T-helper 2 cell (primary cell): ENCODE measurements at places on chromosomes 16 and 17.

DNA sequence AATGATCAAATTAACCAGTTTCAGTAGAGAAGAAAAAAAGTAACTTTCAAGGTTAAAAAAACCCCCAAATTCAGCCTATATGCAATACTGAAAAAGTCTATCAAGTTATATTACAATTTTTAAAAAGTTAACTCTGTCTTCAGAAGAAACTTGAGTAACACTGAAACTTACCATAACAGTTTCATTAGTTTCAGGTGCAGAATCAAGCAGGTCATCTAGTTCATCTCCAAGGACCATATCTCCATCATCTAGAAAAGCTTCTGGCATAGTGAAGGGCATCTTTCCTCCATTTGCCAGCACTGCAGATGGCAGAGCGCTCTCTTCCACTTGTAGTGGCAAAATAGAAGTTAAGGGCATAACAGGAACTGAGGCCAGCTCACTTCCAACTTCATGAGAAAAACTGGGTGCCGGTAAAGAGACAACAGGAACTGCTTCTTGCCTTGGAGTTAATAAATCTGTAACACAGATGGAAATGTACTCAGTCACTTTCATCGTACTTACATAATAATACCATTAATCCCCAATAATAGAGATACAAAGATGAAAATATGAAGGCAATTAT is 22.9 kb downstream of the ZC3H7A start:
- no peak for DNase-seq

DNA sequence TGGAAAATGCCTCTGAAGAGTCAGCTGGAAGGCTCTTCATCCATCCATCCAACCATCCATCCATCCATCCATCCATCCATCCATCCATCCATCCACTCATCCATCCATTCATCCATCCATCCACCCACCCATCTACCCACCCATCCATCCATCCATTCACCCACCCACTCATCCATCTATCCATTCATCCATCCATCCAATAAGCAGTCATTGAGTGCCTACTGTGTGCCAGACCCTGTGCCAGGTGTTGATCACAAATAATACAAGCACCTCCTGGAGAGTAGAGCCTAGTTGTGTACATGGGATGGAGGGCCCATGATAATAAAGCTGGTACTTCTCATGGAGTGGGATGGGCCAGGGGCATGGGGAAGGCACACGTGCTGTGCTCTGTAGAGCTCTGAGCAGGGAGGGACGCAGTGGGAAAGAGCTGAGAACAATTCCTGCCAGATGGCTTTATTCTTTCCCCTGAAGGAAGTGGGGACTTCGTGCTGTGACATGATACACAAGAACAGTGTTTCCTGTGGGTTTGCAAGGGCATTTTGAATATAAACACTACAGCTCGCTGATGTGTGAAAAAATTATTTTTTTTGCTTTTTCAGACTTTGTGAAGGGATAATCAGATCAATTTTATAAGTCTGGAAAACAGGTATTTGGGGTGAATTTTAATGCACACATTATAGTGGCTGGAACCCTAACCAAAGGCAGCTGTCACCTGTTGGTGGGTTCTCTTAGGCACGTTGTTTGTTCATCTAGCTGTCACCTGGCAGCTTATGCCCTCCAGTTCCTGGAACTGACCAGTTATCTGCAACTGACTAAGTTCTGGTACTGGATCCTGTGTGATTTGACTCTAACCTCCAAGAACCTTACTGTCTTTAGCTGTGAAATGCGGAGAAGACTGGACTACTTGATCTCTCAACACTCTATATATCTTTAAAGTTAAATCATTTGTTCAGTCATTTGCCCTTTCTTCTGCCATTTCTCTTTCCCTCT is 61.3 kb downstream of the PRKCB start:
- DNase-seq = no peak

DNA sequence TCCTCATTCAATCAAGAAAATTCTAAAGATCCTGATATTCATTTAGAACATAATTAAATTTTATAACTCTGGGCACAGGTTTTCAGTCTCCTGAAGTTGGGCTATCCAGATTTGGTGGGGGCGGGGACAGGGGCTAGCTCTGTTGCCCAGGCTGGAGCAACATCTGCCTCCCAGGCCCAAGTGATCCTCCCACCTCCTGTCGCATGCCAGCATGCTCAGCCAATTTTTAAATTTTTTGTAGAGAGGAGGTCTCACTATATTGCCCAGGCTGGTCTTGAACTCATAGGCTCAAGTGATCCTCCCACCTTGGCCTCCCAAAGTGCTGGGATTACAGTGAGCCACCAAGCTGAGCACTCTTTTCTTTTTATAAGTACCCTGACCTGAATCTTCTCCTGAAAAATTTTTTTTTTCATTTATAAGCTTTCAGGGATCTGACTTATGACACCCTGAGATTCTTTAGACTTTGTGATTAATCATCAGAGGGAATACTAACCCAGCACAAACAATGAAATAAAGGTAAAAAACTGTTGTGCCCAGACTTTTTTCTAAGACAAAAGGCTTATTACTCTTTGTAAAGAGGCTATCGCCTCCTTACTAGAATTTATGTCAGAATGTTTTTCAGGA is 62.6 kb downstream of the TUBD1 start:
- DNase-seq = no peak

GRCh38 chr16:89198417-89199240 is 1.7 kb downstream of the SLC22A31 start:
- DNase-seq = no peak

GRCh38 chr16:8044796-8045195 is 545.5 kb downstream of the TMEM114 start:
- DNase-seq = no peak

GRCh38 chr16:89320782-89321501 is 103.4 kb downstream of the ZNF778 start:
- DNase-seq = no peak

- no peak for DNase-seq
These were observed 24.2 kb upstream of the ABCA3 start for GRCh38 chr16:2364638-2365210.

GRCh38 chr17:82696259-82696658 is 2.2 kb downstream of the RAB40B start:
- DNase-seq = no peak

DNA sequence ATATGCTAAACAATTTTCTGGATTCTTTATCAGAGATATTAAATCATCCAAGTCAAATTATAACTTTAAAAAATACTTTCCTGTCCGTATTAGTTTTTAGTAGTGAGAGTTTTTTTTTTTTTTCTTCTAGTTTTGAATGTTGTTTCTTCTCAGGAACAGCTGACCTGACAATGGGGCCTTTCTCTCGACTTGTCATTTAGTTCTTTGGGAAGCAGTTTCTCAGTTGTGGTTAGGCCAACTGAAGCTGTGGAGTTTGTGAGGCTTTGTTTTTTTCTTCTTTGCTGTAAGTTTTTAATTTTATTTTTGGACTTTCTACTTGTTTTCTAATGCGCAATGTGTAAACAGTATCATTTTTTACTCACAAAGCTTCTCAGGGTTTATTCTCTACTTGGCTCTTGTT is 140.8 kb downstream of the FTO start:
- no peak for DNase-seq

DNA sequence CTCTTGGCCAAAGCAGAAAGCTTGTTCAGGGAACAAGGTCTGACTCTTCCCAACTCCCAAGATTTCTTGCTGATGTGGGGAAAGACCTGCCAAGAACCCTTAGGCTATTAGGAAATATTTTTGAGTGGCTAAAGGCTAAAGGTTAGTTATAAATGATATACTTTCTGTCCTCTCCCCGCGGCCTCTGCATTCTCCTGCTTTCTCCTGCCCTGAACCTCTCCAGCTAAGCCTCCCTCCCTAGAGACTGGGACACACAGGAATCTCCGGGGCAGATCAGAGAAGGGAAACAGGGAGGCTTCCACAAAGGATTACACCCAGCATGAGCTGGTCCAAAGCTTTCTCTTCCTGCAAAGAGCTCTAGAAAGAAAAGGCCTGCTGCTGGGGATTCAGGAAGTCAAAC is 2.3 kb downstream of the SLC43A2 start:
- DNase-seq = no peak

- DNase-seq = no peak
These were observed 7.6 kb downstream of the PSMD11 start for GRCh38 chr17:32451879-32452278.

- no peak for DNase-seq
These were observed 39.0 kb downstream of the YWHAE start for GRCh38 chr17:1360975-1361374.

DNA sequence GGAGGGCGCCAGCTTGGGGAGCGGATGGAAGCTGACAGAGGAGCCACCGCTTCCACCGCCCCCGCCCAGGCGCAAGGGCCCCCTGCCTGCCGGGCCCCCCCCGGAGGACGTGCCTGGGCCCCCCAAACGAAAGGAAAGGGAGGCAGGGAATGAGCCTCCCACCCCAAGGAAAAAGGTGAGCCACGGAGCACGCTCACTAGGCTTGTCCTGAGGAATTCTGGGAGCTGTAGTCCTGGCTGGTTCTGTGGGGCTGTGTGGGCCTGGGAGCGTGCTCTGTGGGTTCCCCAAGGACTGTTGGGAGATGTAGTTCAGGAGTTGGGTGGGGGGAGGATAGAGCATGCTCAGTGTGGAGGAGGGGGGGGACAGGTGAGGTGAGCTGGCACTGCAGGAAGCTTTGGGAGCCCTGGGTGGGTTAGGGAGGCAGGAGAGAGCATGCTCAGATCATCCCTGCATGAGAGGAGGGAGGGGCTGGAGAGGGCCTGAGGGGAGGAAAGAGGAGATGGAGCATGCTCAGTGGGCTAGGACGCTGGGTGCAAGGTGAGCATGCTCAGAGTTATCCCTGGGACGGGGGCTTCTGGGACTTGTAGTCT is 4.5 kb downstream of the FBXL19 start:
- no peak for DNase-seq

- DNase-seq = no peak
These were observed 198.4 kb downstream of the ANKFN1 start for GRCh38 chr17:56351675-56352074.

DNA sequence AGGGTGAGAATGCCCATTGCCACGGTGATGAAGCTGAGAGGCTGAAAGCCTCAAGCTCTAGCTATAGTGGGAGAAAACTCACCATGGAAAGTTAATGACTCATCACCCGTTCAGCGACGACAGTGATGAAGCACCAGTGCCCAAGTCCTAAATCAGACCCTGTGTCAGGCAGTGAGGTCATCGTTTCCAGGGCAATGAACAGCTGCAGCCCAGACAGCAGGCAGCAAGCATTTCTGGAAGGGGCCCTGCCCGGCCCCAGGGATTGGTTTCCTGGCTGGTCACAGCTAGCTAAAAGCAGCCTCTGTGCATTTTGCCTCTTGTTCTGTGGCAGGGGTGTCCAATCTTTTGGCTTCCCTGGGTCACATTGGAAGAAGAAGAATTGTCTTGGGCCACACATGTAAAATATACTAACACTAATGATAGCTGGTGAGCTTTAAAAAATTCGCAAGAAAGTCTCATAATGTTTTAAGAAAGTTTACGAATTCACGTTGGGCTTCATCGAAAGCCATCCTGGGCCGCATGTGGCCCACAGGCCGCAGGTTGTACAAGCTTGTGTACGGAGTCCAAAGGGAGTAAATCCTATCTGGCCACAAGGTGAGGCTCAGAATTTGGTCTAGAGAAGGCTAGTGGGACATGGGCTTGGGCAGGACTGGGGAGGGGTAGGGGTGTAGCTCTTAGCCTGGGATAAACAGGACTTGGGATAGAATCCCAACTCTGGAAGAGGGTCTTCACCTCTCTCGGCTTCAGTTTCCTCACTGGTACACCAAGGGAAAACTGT is 40.6 kb downstream of the MIS12 start:
- no peak for DNase-seq

- DNase-seq = no peak
These were observed 203.5 kb upstream of the GOT2 start for GRCh38 chr16:58937661-58938060.

GRCh38 chr17:19346351-19347255 is 15.9 kb downstream of the B9D1 start:
- DNase-seq = no peak

- no peak for DNase-seq
These were observed 47.1 kb upstream of the CIBAR2 start for GRCh38 chr16:85159179-85159980.

GRCh38 chr17:74085434-74085833 is 118.0 kb upstream of the RPL38 start:
- no peak for DNase-seq

DNA sequence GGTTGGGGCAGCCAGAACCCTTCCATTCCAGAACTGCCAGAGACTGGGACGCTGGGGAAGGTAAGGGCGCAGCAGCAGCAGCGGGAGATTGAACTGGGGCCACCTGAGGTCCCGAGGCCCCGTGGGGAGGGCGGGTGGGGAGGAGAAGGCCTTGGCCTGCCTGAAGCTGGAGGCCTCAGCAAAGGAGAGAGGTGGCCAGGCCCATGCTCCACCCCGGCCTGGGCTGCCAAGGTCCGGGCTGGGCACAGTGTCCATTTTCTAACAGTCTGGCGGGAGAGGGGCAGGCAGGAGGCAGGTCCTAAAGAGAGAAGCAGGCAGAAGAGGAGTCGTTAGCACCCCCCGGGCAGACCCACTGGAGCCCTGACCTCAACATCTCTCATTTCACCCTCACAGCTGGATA is 1.1 kb upstream of the GDPD3 start:
- no peak for DNase-seq

DNA sequence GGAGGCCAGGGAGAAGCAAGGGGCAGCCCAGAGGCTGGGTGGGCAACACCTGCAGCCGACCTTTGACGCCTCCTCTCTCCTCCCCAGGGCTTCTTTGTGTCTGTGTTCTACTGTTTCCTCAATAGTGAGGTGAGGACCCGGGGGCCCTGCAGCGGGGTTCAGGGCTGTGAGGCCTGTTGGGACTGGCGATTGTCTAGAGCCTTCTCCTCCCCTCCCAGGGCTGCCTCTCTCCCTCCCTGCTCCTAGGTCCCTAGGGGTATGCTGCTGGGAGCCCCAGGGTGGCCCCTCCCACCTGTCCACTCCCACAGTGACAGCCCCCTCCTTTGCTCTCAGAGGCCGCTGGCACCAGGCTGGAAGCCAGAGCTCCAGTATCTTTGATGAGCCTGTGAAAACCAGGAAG is 10.8 kb upstream of the SPPL2C start:
- no peak for DNase-seq

DNA sequence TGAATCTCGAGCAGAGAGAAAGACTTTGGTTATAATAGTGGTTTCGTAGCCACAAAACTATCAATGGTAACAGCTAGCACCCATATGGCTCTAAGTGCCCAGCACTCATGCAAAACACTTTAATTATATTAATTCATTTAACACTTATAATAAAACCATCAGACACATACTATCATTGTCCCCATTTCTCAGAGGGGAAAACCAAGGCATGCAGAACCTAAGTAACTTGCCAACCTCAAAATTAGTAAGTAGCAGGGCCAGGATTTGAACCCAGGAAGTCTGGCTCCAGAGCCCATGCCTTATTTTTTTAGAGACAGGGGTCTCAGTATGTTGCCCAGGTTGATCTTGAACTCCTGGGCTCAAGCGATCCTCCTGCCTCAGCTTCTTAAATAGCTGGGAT is 145.6 kb upstream of the HS3ST2 start:
- DNase-seq = no peak

GRCh38 chr16:51051671-51052070 is 99.4 kb downstream of the SALL1 start:
- no peak for DNase-seq

DNA sequence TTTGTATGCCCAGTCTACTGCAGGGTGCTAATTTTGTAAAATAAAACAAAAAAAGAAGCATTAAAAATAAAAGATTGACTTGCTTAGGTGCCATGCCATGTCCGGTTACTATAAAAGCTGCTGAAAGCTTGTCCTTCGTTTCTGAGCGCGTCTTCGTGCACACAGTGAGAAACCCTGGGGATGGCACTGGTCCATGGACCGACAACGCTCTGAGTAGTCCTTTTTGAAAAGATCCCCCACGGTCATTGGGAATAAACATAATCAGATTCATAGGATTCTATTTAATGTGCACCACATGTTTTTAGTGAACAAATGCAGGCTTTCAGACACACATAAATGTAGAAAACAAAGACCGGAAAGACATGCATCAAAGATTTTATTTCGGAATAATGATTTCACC is 146.3 kb downstream of the XYLT1 start:
- no peak for DNase-seq
